Fibroblast of the aortic adventitia (primary cell): ENCODE measurements at places on chromosomes 1 and 21. TPM values are rescaled to one million over a fixed set of nuclear protein-coding genes. Genes with fewer than 3 reads are reported as not detected.

Gene OR2M3
- total RNA-seq, result under 0.01 TPM in 1 of 2 replicates, not detected in the other

DNA sequence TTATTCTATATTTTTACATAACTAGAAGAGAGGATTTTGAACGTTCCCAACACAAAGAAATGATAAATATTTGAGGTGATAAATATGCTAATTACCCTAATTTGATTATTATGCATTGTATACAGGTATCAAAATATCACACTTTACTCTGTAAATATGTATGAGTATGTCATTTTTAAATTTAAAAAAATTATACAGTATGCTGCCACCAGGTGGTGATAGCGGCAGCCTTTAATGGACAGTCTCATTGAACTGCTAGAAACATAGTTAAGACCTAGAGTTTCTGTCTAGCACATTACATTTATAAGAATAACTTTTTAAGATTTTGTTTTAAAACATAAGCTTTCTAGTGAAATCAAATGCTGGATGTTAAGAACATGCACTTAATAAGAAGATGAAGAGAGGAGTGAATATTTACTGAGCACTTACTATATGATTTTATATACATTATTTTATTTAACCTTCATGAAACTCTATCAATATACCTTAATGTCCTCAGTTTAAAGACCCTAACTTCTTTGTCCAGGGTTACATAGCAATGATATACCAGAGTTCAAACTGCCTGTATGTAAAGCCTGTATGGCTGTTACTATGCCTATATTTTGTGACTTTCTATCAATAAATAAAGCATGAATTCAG, 207.1 kb downstream of the NUF2 start:
- peak; percentile 55 for DNase-seq

DNA sequence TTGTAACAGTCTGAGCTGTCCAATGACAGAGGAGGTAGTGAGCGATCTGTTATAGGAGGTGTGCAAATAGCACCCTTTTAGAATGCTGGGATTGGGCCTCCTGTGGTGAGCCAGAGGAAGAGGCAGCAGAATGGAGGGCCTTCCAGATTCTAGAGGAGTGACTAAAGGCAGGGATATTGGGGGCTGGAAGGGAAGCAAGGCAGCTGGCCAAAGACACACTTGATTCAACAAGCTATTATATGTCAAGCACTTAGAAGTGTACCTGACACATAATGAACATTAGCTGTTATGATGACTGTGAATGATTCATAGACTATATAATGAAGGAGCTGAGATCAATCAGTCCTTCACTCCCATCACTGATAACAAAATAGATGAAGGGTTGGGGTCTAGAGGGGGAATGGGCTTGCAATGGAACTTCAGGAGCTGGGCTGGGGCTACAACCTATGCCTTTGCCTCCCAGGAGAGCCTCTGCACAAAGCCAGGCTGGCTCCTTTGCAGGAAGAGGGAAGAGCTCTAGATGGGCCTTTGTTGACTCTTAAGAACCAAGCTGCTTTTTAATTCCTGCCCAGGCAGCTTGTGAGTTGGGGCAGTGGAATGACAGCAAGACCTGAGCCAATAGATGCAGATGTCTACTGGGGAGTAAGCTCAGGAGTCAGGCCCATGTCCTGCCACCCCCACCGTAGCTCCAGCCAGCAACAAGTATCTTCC, 2.3 kb upstream of the MKNK1 start:
- no peak for DNase-seq

Gene RAP1GAP
- total RNA-seq, result 0.08 and 0.09 TPM in 2 replicates

- no peak for DNase-seq
Observed at GRCh38 chr1:101460739-101461138, 223.9 kb downstream of the S1PR1 start.

GRCh38 chr1:233518344-233518743, 95.6 kb upstream of the KCNK1 start:
- peak; percentile 25 for DNase-seq

DNA sequence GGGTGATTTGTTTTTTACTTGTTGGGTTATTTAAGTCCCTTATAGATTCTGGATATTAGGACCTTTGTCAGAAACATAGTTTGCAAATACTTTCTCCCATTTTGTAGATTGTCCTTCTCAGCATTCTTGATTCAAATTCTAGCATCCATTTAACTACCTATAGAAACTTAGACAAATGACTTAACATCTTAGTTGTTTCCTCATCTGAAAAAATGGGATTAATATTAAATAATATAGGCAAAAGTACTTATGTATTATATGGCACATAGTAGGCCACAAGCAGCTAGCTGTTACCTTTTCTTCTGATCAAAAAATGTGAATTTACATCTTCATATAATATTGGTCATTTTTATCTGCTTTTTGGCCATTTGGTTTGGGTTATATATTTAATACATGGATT, 307.5 kb downstream of the ZP4 start:
- DNase-seq, result no peak

- no peak for DNase-seq
Observed at GRCh38 chr1:89487972-89488371, 36.7 kb upstream of the LRRC8B start.

GRCh38 chr1:248388426-248388825, 12.9 kb downstream of the OR2T6 start:
- DNase-seq, result no peak

GRCh38 chr1:83901547-83902155, 97.3 kb downstream of the TTLL7 start:
- DNase-seq, result peak; percentile 63

- DNase-seq, result no peak
Observed at GRCh38 chr1:90394247-90394646, 322.9 kb downstream of the BARHL2 start.

Gene NEK2
- 12.4 TPM in 1 of 2 replicates, not detected in the other for total RNA-seq

- no peak for DNase-seq
Observed at GRCh38 chr1:230163719-230164118, 96.7 kb downstream of the GALNT2 start.

GRCh38 chr1:109434484-109434883, 8.2 kb upstream of the PSMA5 start:
- DNase-seq, result no peak

DNA sequence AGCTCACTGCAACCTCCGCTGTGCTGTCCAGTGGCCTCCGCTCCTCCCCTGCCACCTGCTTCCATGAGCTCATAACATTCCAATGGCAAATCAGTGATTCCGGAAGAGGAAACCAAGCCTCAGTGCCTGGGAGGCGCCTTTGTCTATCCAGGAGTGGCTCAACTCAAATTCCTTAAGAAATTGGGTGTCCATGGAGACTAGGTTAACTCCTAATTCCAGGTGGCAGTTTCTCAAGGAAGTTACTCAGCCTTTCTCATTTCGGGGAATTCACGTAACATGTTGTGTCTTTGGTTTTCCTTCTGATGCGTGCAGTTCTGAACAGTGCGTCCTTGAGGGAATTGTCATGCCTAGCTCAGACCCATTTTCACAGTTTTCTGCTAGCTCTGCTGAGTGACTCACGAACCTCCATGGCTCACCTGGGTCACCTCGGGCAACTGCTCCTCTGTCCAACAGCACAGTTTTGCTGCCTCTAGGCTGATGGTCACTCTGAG, 89.9 kb upstream of the DSCAM start:
- no peak for DNase-seq

Gene TNNI3K
- total RNA-seq, result 1.6 TPM in 1 of 2 replicates, not detected in the other

- DNase-seq, result no peak
Observed at GRCh38 chr1:116920211-116920610, 10.5 kb downstream of the PTGFRN start.

Gene MYBPHL
- not detected in 2 replicates for total RNA-seq

DNA sequence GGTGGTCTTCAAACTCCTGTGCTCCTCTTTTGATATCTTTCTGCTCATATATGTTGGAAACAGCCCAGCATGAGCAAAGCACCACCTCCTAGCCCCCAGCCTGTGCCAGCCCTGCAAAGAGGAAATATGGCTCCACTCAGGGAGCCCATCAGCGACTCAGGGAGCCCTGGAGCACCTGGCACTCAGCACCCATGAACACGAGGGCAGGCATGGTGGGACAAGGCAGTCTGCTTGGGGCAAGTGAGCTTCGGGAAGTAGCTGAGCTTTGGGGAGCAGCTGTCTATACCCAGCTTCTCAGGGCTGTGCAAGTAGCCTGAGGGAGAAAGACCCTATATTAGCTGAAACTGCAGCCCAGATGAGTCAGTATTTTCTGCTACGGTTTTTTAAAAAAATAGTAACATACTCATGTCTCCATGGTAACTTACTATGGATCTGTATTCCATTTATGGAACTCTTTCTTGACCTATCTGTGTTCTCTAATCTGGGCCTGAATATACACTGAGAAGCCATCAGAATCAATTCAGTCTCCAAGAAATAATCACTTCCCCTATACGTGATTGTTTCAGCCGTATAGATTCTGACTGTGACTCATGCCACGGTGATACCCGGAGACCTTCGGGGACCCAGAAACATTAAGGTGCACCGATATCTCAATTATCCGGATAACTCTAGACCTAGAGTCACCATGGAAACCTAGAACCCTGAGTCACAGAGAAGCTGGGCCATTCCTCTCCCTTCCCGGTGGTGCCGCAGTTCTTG, 1.5 kb upstream of the ETS2 start:
- DNase-seq, result no peak

DNA sequence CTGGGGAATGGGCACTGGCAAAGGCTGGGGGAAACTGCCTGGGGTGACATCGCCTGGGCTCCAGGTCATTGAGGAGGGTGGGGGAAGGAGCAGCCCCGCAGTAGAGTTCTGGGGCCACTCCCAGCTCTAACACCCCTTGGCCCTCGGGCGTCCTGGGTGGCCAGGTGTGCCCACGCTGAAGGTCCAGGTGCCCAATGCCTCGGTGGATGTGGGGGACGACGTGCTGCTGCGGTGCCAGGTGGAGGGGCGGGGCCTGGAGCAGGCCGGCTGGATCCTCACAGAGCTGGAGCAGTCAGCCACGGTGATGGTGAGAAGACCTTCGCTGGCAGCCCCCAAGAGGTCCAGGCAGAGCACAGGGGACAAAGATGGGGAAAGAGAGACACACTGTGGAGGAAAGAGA, 7.7 kb downstream of the NTRK1 start:
- no peak for DNase-seq

DNA sequence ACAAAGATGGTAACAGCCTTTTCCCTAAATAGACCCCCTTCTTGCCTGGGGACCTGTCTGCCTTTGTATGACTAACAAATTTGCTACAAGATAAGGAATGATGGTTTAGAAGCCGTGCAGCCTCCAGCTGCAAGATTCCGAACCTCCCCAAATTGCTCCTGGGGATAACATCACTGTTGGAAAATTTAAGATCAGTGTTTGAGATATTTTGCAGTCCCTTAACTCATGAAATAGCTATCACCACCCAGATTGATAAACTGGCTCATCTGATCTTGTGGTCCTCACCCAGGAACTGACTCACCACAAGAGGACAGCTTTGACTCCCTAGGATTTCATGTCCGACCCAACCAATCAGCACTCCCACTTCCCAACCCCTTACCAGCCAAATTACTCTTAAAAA, 254.7 kb downstream of the USH2A start:
- no peak for DNase-seq

GRCh38 chr1:213550804-213551203, 437.0 kb upstream of the PROX1 start:
- DNase-seq, result no peak

Gene TENT5C
- total RNA-seq, result 0.45 and 5.5 TPM in 2 replicates

DNA sequence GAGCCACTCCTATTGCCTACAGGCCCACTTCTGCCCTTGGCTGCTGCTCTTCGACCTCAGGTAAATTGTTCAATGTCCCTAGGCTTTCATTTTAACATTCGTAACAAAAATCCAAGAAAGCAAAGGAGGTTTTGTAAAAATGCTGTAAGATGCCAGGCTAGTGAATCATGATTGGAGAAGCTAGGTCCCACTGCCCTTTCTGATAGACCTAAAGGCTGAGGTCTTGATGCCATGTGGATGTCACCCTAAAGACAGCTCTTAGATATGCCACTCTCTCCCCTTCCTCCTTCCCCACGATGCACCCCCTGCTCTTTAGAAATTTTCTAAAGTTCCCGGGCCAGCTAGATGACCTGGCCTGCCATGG, 9.9 kb upstream of the TMEM39B start:
- peak; percentile 30 for DNase-seq

- DNase-seq, result no peak
Observed at GRCh38 chr1:110743397-110743796, 68.7 kb upstream of the KCNA3 start.

Gene RBP7
- not detected in 2 replicates for total RNA-seq

- no peak for DNase-seq
Observed at GRCh38 chr1:97074771-97075170, 353.2 kb downstream of the PTBP2 start.

DNA sequence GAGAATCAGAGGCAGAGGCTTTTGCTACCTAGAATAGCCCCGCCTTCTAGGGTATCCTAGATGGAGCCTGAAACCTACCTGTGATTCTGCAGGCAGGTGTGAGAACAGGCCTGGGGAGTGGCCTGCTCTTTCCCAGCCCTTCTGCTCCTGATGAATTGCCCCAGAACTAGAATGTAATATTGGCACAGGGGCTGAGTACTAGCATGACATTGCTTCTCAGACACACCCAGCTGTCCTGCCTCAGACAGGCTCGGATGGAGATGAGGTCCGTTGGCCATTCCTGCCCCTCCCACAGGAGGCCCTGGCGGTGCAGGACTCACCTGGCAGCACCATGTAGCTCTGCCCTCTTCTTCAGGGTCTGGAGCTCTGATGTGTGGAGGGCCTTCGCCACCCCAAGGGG, 237.6 kb downstream of the GRIK3 start:
- DNase-seq, result no peak

DNA sequence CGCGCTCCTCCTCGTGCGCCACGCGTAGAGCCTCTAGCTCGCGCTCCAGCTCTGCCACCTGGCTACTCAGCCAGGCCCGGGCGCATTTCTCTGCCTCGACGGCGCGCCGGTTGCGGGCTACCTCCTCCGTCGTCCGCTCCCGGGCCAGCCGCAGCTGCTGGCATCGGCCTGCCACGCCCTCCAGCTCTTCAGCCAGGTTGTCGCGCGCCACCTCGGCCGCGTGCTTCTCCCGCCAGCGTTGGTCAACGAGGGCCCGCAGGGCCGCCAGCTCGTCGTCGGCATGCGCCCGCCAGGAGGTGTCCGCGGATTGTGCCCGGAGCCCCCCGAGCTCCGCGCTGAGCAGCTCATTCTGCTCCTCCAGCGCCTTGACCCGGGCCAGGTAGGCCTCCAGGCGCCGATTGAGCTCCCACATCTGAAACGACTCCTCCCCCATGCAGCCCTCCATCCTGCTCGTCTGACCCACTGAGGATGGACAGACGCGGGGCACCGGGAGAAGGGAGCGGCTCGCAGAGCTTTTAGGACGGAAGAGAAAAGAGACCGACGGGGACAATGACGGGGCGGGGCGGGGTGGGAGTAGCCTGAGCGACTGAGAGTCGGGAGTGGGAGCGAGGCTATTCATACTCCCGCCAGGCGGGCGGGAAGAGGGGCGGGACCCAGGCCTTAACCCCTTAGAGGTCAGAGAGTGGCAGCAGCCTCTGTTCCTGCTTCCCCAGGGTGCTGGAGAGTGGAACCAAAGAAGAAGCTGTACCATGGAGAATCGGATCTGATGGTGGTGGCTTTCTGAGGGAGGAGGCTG, at the start of gene NES:
Gene NES, minus strand, starts transcription at position 588 of the 796 bp plus-strand sequence. Its CDS starts 143 bp downstream, at position 445.
- peak; percentile 65 for DNase-seq

Gene BCAN
- not detected in 2 replicates for total RNA-seq

Gene LCE1B
- total RNA-seq, result not detected in 2 replicates

GRCh38 chr1:95086949-95087533, 14.3 kb upstream of the ALG14 start:
- DNase-seq, result peak; percentile 94

Gene ANKRD34A
- 0.65 and 0.99 TPM in 2 replicates for total RNA-seq
